HCEC 1CT (cell line): ENCODE measurements at places on chromosomes 5 and 9.
A peak's percentile ranks its signal among the peaks of the same experiment; 100 is the strongest.

GRCh38 chr5:170563824-170564567, 60.2 kb downstream of the KCNIP1 start:
- no peak for DNase-seq

- no peak for DNase-seq
Measured at GRCh38 chr5:68219161-68219816, 3.7 kb downstream of the PIK3R1 start.

DNA sequence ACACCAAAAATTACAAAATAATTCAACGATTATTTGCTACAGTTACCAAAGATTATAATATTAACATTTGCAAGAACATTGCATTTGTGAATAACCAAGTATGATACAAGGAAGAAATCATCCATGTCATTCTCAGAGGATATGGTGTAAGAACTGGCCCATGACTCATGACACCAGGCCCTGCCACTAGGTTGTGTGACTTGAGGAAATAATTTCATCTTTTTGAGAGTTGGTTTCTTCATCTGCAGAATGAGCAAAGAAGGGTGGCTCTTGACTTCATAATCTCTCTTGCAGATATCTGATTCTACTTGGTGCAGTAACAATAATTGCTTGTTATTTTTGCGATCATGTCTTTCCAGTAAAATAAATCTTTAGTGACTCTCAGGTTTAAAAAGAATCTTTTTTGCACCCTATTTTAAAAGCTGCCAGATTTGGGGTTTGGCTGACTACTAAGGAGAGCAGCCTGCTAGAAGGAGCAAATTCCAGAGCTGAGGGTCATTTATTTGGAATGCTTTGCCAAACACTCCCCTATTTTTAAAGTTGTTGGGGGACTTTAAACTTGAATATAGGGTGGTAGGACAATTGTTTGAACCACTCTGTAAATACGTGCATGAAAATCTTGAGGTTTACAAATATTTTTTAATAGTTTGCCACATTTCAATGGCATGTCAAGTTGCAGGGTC, 23.5 kb downstream of the ITGA1 start:
- DNase-seq: peak; percentile 86

GRCh38 chr9:69380301-69380700, 55.3 kb downstream of the ENTREP1 start:
- no peak for DNase-seq

DNA sequence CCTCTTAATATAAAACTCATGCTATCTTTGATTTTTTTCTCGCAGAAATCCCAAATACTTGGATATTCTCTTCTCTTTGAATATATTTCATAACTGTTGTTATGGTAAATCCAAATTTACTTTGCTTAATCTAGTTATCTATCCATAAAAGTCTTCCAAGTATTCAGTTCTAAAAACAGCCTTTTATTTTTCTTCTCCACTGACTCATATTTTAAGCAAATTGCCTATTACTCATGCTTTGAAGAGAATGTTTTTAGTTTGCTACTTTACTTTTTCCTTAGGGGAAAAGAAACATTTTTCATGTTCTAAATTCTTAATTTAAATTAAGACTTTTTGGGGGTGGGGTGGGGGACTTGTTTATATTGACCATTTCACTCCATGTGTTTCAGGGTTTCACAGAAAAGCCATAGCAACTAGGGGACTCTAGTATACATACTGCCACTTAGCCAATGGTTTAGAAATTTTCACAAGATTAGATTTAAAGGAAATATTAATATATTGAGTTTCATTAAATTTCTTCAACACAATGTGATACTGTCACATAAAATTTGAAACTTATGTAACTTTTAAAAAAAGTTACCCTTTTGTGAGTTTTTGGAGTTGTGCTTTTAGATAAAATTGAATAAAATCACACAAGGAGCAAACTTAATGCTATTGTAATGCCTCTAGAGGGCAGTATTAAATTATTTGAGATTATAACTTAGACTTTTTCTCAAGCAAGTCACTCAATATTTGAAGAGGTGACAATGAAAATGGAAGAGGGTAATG, 545.8 kb upstream of the ARRDC3 start:
- peak; percentile 55 for DNase-seq

DNA sequence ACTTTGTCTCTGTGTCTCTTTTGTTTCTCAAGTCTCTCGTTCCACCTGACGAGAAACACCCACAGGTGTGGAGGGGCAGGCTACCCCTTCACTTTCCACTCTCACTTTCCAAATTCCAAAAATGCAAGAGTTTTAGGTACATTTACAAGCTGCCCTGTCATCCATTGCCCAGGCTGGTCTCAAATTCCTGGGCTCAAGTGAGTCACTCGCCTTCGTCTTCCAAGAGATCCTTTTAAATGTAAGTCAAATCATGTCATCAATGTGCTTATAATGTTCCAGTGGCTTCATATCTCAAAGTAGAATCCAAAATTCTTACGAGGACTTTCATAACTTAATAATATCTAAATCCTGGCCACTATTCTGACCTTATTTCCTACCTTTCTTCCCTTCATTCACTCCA, 20.4 kb upstream of the UGCG start:
- no peak for DNase-seq

GRCh38 chr5:126376443-126376842, 46.8 kb upstream of the GRAMD2B start:
- DNase-seq: no peak

DNA sequence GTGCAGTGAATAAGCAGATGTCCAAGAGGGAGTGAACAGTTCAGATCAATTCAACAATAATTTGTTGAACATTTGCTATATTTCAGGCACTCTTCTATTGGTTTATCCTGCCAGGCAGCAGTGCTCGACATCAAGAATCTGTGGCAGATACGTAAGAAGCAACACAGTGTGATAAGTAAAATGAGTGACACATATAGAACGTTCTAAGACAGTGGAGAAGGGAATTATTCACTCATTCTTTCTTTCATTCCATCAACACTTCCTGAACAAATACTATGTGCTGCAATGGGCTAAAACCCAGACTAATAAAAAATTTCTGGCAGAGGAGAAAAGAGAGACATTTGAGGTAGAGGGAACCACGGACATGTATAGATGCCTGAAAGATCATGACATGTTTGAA, 89.9 kb upstream of the GLIS3 start:
- DNase-seq: no peak

GRCh38 chr9:113621309-113621791, 157.8 kb downstream of the RGS3 start:
- peak; percentile 88 for DNase-seq

- DNase-seq: peak; percentile 22
Measured at GRCh38 chr5:54229041-54229780, 81.2 kb downstream of the ARL15 start.

- peak; percentile 97 for DNase-seq
Measured at GRCh38 chr5:167945542-167946384, 345.7 kb upstream of the WWC1 start.

- no peak for DNase-seq
Measured at GRCh38 chr5:55472642-55473041, 62.1 kb downstream of the PLPP1 start.

GRCh38 chr9:107093365-107094060, 189.6 kb upstream of the RAD23B start:
- no peak for DNase-seq

- DNase-seq: no peak
Measured at GRCh38 chr5:19536387-19536786, 451.6 kb downstream of the CDH18 start.

DNA sequence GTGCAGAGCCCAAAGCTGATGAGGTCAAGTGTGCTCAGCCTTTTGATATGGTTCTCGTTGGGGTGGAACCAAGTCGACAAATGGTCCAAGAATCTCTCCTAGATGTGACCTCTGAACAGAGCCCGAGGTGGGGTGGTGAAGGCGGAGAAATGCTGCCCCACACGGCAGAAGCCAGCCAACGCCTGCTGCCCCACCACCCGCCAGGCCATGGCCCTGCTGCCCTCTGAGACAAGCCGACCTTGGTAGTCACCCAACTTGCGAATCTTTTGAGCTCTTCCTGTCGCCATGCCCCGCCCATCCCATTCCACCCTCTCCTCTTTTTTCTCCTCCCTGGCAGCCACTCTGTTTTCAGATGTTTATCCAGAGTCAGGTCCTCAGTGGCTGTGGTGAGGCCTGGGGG, 91.5 kb upstream of the EGFLAM start:
- no peak for DNase-seq

DNA sequence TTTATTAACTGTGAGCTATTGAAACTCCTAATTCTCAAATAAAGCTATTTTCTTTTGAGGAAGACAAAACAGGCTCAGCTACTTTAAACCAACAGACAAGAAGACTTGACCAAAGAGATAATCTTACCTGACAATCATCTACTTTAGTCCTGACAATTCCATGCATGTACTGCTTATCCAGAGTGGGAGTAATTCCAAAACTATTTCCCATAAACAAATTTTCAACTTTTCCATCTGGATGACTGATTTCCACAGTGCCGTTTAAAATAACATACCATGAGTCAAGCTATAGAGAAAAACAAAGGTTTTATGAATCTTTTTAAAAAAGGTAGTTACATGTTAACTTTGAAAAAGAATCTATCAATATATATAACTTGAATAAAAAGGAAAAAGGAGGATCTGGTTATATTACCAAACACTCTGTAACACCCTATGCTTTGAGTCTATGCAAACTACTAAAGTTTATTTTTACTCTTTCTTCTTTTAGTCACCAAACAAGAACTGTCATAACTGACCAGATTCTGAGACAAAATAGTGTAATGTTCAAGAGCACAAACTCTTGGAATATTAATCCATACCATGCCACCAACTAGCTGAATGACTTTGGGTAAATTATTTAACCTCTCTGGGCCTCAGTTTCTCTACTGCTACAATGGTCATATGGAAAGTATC, 129.7 kb downstream of the RAPGEF6 start:
- DNase-seq: peak; percentile 35

GRCh38 chr5:148794729-148795561, 31.5 kb upstream of the ADRB2 start:
- DNase-seq: no peak

DNA sequence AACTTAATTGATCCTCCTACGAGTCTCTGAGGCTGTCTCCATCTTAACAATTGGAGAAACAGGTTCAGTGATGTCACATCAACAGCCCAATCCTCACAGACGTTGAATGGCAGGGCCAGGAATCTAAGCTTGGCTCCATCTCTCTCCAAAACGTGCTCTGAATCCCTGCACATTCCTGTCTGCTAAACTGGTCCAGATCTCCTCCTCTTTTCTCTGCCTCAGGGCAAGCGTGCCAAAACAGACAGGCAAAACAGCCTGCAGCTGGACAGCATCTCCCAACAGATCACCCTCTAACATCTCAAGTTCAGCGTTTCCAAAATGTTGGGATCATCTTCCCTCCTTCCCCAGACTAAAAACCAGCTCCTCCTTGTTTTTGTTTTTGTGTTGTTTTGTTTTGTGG, 6.6 kb downstream of the FBP1 start:
- no peak for DNase-seq

DNA sequence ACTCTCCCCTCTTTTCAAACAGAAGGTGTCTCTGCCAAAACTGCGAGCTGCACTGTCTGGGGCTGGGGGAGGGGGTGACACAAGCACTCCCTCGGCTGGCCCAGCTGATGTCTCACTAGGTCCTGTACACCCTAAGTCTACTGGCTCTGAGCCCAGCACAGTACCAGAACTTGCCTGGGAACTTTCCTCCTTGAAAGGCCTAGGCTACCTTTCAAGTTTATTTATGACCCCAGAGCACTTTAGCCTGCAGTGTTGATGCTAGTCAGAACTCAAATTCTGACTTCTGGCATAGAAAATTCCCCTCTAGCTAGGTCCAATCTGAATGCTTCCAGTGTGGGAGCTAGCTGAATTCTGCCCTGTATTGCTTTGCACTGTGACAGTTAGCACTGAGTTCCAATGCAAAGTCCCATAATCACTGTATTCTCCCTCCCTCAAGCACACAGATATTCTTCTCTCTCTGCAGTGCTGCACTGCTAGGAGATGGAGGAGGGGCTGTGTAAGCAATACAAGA, 10.5 kb downstream of the LURAP1L start:
- peak; percentile 47 for DNase-seq

DNA sequence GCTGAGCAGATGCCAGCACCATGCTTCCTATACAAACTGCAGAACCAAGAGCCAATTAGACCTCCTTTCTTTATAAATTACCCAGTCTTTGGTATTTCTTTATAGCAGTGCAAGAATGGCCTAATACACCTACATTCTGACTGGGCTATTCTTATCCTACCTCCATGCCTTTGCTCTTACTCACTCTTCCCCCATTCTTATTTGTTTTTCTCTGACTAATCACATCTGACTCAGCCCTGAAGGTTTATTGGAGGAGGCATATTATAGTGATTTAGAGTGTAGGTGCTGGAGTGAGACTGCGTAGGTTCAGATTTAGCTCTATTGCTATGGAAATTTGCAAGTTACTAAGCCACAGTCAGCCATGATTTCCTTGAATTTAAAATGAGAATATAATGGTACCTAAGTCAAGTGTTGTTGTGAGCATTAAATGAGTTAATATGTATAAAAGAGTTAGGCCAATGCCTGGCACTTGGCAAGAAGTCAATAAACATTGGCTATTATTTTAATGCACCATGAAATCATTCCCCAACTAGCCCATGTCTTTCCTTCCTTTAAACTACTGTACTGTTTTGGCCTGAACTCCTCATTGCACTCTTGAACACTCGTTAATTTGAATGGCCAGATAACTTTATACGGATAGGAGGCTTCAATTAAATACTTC, 531.2 kb upstream of the ZNF608 start:
- peak; percentile 91 for DNase-seq

GRCh38 chr5:142537938-142538337, 148.0 kb downstream of the FGF1 start:
- DNase-seq: peak; percentile 40

- no peak for DNase-seq
Measured at GRCh38 chr5:90644132-90644531, 85.5 kb downstream of the ADGRV1 start.

DNA sequence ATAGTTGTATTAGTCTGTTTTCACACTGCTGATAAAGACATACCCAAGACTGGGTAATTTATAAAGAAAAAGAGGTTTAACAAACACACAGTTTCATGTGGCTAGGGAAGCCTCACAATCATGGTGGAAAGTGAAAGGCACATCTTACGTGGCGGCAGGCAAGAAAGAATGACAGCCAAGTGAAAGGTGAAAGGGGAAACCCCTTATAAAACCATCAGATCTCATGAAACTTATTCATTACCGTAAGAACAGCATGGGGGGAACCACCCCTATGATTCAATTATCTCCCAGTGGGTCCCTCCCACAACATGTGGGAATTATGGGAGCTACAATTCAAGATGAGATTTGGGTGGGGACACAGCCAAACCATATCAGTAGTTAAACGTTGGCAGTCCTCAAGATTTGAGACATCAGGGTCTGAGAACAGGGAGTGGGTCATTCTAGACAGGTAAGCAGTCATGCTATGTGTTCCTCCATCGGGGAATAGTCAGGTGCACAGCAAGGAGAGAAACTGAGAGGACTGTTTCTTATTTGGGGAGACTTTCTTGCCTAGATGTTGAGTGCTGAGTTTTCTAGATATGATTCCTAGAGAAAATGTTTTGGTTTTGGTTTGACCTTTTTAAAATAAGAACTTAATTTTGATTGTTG, 45.8 kb upstream of the ENTREP1 start:
- DNase-seq: no peak

GRCh38 chr5:32508806-32509805, 64.6 kb upstream of the ZFR start:
- peak; percentile 21 for DNase-seq

GRCh38 chr5:147748590-147748989, 33.9 kb downstream of the JAKMIP2 start:
- DNase-seq: no peak

GRCh38 chr5:68336200-68336599, 120.6 kb downstream of the PIK3R1 start:
- no peak for DNase-seq

- no peak for DNase-seq
Measured at GRCh38 chr9:81519816-81520495, 169.4 kb downstream of the TLE1 start.

- DNase-seq: no peak
Measured at GRCh38 chr9:36592801-36593583, 20.3 kb downstream of the MELK start.

GRCh38 chr5:57128325-57128724, 45.5 kb upstream of the GPBP1 start:
- no peak for DNase-seq
